ENCODE measurements at places on chromosomes 2 and 18.

DNA sequence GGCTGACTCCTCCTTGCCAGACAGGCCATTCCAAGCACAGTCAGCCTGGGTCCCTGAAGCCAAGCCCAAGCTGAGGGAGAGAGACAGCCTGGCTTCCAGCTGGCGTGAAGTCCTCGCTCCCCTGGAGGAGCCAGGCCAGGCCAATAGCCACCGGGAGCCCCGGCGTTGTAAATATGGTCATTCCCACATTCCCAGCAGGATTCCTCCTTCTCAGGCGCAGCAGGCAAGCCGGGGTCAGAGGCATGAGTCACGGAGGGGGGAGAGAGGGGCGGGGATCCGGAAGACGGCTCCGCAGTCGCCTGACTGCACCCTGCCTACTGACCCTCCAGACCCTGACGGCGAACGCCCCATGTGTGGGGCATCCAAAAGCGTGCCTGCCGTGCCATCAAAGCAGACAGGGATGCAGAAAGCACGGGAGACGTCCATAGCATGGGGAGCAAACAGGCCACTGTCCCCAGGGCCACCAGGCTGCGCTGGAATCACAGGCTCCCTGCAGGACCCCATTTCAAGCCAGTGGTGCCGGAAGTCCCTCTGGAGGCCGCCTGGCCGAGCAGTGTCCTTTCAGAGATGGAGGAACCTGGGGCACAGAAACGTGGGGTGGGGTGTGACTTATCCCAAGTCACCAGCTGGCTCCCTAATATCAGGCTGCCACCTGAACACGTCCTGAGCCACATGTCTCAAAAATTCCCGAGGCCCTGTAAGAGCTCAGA is 48.2 kb downstream of the TWIST2 start:
- DNase-seq = no peak

- no peak for DNase-seq
These were observed 35.6 kb downstream of the OSBPL6 start for GRCh38 chr2:178229927-178230326.

GRCh38 chr2:119525614-119526013 is 1.3 kb upstream of the SCTR start:
- DNase-seq = no peak

DNA sequence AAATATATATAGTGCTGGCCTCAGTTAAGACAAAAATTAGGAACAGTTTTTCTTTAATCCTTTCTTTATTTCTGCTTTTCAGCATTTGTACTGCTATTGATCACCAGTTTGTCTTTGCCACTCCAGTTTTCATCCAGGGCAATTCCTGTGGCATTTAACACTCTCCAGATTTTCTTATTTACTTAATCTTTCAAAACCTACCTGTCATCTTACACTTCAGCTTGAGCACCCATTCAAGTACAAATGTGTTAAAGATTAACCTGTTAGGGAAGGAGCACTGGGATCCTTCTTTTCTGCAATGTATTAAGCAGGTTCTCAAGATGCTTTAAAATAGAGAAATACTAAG is 101.8 kb upstream of the SCN1A start:
- no peak for DNase-seq

- DNase-seq = no peak
These were observed 15.4 kb downstream of the ACOXL start for GRCh38 chr2:110747522-110748488.

- DNase-seq = no peak
These were observed 205.3 kb upstream of the CDH20 start for GRCh38 chr18:61127714-61128467.

Measured in activated naive CD4-positive, alpha-beta T cell (primary cell).